ENCODE measurements at places on chromosomes 5 and 9. TPM values are rescaled to one million over a fixed set of nuclear protein-coding genes. Genes with fewer than 3 reads are reported as not detected.
A peak's percentile ranks its signal among the peaks of the same experiment; 100 is the strongest.

DNA sequence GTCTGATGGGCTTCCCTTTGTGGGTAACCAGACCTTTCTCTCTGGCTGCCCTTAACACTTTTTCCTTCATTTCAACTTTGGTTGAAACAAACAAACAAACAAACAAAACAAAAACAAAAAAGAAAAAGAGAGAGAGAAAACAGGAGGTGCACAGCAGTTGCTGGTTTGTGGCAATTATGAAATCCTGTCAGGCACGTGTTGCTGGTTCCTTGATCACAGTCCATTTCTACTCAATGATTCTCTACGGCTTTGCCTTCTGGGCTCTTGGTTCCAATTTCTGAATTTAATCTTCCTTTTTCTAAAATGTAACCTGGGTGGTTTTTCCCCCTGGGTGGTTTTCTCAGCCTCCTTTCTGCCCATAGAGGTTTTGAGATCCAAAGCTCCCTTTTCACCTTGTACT is 17.8 kb upstream of the PANK3 start:
- H3K4me3 ChIP-seq, result no peak overlapping the region
- H3K4me1 ChIP-seq, result peaks cover under 1% of the 10 kb centered on the region
- no peaks in the 10 kb centered on the region for H3K36me3 ChIP-seq
- DNase-seq, result no peak
- no peaks in the 10 kb centered on the region for H3K27me3 ChIP-seq

GRCh38 chr9:131259432-131259898 is 16.8 kb downstream of the FAM78A start:
- no peaks in the 10 kb centered on the region for H3K27me3 ChIP-seq
- no peak overlapping the region for H3K4me3 ChIP-seq
- no peak for DNase-seq
- H3K4me1 ChIP-seq, result no peaks in the 10 kb centered on the region
- H3K27ac ChIP-seq, result no peak overlapping the region

DNA sequence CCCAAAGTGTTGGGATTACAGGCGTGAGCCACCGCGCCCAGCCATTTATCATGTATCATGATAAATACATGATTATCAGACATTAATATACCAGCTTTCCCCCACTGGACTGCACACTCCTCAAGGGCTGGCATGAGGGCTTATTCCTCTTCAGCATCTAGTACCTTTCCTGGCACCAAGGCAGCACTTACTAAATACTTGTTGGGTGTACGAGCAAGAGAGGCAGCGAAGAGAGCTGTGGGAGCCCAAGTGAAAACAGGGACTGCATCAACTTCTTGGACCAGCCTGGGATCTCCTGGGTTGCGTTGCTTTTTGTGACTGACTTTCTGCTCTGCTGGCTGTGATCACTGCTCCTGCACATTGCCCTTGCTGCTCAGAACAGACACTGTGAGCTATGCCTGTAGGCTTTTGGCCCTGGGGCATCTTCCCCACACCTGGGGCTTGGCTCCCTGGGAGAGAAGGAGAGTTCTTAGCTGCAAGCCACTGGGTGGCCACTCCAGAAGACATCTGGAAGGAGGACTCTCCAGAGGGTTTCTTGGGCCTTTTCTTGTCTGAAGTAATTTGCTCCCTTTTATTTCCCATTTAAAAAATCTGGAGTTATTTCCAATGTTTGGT is 224.3 kb downstream of the NR3C1 start:
- no peak for DNase-seq
- no peak overlapping the region for H3K27ac ChIP-seq
- H3K27me3 ChIP-seq, result no peaks in the 10 kb centered on the region
- H3K4me1 ChIP-seq, result peaks cover 11% of the 10 kb centered on the region

SLC30A5 gene
- 23.6 TPM for total RNA-seq

DNA sequence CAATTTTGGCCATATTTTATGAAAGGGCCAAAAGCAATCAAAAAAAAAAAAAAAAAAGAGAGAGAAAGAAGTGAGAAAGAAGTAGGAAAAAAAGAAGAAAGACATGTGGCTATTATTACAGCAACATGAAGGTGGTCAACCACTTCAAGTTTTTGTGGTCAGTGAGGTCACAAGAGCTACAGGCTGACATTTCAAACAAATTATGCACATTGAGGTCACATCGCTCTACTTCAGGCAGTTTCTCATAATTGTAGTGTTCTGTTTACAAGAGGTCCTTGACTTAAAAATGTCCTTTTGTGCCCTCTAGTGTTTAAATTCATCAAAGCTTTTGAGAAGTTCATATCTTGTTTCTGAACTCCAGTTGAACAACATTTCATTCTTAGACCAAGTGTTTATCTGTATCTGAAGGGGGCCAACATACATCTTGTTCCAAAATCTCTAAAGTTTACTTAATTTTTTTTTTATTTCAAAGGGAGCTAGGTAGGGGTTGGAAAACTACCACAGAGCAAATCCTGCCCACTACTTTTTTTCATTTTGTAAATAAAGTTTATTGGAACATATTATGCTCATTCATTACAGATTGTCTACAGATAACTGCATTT is 513.1 kb downstream of the PDE4D start:
- H3K4me3 ChIP-seq, result no peak overlapping the region
- H3K36me3 ChIP-seq, result no peaks in the 10 kb centered on the region
- no peak for DNase-seq
- no peaks in the 10 kb centered on the region for H3K27me3 ChIP-seq
- peaks cover 4% of the 10 kb centered on the region for H3K4me1 ChIP-seq
- H3K27ac ChIP-seq, result no peak overlapping the region

DNA sequence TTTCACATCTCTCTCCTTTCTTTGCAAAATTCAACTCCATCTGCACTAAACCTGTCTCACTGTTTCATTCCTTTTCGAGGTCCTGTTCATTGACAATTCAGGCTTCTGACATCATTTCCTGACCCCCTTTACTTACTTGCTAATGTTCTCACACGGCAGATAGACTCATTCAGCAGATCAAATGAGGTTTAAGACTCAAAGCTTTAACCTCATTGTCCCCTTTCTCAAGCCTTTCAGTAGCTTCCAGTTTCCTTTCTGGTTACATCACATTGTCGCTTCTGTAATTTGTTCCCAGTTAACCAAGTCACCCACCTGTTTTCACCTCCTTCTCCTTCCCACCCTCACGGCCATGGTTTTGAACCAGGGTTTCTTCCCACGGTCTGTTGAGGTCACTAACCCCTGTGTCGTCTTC is 143.4 kb upstream of the OTULINL start:
- no peaks in the 10 kb centered on the region for H3K4me1 ChIP-seq
- no peak overlapping the region for H3K4me3 ChIP-seq
- no peaks in the 10 kb centered on the region for H3K36me3 ChIP-seq
- H3K27ac ChIP-seq, result no peak overlapping the region

DNA sequence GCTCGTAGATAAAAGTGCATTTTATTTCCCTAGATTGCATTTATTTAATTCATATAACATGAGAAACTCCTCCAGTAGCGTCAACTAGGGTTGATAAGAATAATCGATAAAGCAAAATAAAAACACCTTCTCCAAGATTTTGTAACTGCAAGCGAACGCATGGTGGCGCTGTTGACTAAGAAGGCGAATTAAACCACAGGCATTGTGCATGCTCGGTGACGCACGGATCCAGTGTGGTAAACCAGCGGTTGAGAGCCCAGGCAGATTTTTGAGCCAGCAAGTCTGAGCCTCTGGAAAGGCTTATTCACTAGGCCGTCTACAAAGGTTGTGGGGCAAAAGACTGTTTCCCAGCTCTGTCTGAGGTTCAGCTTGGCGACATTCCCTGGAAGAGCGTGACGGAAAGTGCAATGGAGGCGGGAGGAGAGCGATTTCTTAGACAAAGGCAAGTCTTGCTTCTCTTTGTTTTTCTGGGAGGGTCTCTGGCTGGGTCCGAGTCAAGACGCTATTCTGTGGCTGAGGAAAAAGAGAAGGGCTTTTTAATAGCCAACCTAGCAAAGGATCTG is at the start of gene PCDHB3:
Gene PCDHB3, plus strand, starts transcription at position 231 of the 563 bp plus-strand sequence. Its CDS starts 177 bp downstream, at position 408.
- no peaks in the 10 kb centered on the region for H3K36me3 ChIP-seq
- H3K27me3 ChIP-seq, result no peaks in the 10 kb centered on the region

DNA sequence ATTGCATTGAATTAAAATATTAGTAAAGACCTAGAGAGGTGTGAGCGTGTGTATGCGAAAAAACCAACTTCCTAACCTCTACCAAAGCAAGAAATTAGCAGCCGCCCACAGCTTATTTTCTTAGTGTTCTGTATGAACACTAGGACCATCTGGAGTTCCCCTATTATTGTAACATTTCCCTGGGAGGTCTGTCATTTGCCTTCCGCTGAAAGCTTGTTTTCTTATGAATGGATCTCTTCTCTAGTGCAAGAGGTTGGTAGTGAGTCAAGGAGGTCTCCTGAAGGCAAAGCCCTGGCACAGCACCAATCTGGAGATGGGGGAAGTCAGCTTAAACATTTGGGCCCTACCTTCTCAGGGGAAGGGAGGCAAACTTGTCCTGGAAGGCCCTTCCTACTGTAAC is 10.8 kb downstream of the TNFSF8 start:
- H3K27me3 ChIP-seq, result no peaks in the 10 kb centered on the region
- H3K4me3 ChIP-seq, result no peak overlapping the region
- H3K27ac ChIP-seq, result no peak overlapping the region
- H3K4me1 ChIP-seq, result no peaks in the 10 kb centered on the region

DNA sequence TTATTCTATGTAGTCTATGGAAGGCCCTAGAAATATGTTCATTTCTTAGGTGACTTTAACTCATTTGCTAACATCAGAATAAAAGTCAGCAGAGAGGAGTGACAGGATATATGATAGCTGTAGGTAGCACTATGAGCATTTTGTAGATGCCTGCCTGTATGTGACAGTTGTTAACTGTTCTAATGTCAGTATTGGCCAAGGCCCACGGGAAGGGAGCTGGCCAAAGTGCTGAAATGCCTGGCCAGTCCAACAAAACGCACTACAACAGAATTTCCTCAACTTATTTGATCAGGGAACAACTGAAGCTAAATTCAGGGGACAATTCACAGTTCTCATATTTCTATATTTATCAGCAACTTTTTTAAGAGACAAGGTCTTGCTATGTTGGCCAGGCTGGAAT is 20.8 kb downstream of the SV2C start:
- DNase-seq, result peak; percentile 64
- no peaks in the 10 kb centered on the region for H3K36me3 ChIP-seq
- H3K27ac ChIP-seq, result no peak overlapping the region
- no peaks in the 10 kb centered on the region for H3K4me1 ChIP-seq
- H3K4me3 ChIP-seq, result no peak overlapping the region

- no peak overlapping the region for H3K4me3 ChIP-seq
- no peak for DNase-seq
Measured at GRCh38 chr5:21672911-21673310, 1180.2 kb downstream of the CDH12 start.

SURF1 gene
- 41.1 TPM for total RNA-seq

TGFBI gene
- total RNA-seq, result 9.1 TPM

DNA sequence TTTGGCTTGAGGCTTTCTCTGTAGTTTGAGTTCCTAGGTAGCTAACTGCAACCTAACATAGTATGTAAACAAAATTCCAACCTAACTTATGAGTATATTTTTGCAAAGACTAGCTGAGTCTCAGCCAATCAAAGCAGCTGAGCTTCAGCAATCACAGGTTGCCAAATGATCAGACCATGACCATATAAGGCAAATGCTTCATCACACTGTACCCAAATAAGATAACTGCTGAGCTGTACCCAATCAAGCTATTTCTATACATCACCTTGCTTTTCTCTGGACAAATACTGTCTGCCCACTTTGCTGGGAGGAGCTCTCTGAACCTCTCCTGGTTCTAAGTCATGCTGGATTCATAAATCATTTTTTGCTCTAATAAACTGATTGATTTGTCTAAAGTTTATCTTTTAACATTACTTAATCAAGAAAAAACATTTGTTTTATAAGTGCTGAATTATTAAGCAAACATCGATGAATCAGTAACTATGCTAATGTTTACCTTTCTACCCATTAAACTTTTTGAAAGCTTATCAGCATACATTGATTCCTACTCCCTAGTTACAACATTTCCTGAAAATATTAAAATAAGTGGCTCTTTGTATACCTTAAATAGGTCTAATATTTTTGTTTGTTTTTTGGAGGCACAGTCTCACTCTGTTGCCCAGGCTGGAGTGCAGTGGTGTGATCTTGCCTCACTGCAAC is 129.7 kb upstream of the PCA3 start:
- no peak for DNase-seq
- H3K4me1 ChIP-seq, result no peaks in the 10 kb centered on the region
- H3K27me3 ChIP-seq, result no peaks in the 10 kb centered on the region
- H3K4me3 ChIP-seq, result no peak overlapping the region
- no peaks in the 10 kb centered on the region for H3K36me3 ChIP-seq
- no peak overlapping the region for H3K27ac ChIP-seq

GRCh38 chr5:1135696-1136525 is 24.0 kb upstream of the SLC12A7 start:
- H3K27me3 ChIP-seq, result no peaks in the 10 kb centered on the region
- peaks cover 7% of the 10 kb centered on the region for H3K4me1 ChIP-seq
- DNase-seq, result no peak
- H3K4me3 ChIP-seq, result no peak overlapping the region
- no peak overlapping the region for H3K27ac ChIP-seq

DNA sequence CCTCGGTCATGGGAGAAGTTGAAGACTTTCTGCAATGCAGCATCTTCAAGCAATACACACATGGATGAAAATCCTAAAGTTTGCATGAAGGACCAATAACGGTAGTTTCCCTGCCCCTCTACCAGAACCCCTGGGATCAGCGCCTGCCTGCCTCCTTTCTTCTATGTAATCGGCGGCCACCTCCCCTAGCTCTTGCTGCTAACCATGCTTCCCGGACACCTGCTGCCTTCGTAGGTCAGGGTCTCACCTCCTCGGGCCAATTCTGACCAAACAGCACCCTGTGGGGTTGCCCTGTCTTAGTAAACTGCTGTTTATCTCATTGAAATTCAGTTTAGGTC is 388 bp upstream of the MED10 start:
- H3K4me3 ChIP-seq, result peak overlapping the region; percentile 99
- no peaks in the 10 kb centered on the region for H3K36me3 ChIP-seq
- no peak overlapping the region for H3K27ac ChIP-seq
- no peaks in the 10 kb centered on the region for H3K27me3 ChIP-seq

DNA sequence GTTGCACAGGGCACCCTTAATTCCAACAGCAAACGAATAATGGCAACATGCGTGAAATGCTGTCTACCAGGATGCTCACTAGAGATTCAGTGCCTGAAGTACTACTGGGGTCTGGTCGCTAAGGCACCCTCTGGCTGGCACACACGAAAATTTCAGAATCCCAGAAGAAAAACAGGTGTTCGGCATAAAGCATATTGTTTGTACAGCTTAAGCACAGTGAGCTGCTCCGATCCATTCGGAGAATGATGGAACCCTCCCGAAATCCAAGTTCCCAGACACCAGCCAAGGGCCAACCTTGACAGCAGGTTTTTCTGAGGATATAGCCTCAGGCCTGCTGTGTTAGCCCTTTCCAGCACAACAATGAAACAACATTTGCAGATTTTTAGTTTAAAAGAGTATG is 61.4 kb upstream of the ALDH1B1 start:
- no peak for DNase-seq
- no peak overlapping the region for H3K27ac ChIP-seq
- H3K4me3 ChIP-seq, result no peak overlapping the region

DMGDH gene
- total RNA-seq, result 1.6 TPM
